ENCODE measurements at places on chromosomes 7 and 10.

DNA sequence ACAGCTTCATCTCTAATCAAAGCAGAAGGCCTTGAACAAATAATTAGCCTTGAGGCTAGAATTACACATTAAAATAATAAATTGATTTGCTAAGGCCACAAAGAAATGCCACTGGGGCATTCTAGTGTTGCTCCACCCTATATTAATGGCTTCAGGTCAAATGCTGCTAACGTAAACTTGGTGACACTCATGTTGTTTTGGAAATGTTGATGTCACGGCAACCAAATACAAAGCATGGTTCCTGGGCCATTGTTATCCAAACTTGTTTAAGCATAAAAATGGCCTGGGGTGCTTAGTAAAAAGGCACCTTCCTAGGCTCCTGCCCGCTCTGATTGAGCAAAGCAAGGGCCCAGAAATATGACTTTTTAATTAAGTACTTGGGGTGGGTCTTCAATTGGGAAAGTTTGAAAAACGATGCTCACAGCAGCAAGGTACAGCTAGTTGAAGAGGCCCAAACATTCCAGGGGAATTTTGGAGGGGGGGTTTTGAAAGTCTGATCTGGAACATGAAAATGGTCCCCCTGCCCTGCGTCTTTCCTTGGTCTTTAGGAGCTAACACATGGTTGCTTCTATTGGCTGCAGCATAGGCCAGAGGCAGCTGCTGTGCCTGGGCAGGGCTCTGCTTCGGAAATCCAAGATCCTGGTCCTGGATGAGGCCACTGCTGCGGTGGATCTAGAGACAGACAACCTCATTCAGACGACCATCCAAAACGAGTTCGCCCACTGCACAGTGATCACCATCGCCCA lies 67.8 kb downstream of the ABCC2 start:
- DNase-seq, result peak; percentile 66

- DNase-seq, result no peak
Observed at GRCh38 chr7:131835141-131835540, 278.7 kb upstream of the PODXL start.

DNA sequence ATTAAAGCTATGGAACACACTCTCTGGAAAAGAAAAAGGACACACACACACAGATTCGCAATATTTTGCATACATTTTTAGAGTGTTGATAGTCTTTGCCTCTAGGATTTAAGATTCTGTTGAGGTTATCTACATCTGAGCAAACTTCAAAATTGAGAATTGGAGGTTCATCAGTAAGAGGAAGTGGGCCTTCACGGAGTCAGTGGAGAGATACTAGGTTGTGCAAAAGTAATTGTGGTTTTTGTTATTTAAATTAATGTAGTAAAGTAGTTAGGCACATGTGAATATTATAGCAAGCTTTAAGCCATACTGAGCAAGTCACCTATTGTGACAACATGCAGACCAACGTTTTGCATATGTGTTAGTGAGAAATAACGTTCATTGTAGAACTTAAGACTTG lies 19.8 kb upstream of the NXPH1 start:
- no peak for DNase-seq

DNA sequence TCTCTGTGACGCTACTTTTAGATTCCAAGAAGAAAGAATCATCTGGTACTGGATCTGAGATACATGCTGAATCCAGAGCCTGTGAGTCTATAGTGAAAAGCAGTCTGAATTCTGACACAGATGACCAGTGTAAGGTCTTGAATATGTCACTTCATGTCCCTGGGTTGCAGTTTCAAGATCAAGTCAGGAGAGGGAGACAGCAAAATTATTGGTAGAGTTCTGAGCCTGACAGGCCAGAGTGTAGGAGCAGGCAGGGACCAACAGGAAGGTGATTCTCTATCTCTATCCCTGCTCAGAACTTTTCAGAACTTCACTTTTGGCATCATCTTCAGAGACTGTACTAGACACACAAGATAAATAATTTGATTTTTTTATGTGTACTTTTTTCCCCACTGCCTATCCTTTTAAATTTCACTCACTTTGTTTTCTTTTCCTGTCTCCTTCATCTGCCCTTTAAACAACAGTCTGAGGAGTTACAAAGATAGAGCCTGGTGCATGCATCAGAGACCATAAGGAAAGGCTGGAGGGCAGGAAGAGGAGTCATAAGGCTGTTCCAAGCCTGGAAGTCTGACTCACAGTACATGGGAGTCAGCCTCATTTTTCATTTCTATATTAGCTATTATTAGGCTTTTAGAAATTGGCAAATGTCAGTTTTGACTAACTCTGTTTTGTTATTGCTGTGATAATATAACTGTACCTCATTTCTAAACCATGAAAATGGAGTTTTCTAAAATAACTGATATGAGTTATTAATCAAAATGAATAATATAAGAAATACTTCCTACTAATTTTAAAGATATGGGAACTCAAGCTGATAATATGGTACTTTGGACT lies 120.2 kb upstream of the TMEM229A start:
- peak; percentile 66 for DNase-seq

GRCh38 chr7:96636979-96637378 lies 72.7 kb downstream of the SEM1 start:
- DNase-seq, result no peak

DNA sequence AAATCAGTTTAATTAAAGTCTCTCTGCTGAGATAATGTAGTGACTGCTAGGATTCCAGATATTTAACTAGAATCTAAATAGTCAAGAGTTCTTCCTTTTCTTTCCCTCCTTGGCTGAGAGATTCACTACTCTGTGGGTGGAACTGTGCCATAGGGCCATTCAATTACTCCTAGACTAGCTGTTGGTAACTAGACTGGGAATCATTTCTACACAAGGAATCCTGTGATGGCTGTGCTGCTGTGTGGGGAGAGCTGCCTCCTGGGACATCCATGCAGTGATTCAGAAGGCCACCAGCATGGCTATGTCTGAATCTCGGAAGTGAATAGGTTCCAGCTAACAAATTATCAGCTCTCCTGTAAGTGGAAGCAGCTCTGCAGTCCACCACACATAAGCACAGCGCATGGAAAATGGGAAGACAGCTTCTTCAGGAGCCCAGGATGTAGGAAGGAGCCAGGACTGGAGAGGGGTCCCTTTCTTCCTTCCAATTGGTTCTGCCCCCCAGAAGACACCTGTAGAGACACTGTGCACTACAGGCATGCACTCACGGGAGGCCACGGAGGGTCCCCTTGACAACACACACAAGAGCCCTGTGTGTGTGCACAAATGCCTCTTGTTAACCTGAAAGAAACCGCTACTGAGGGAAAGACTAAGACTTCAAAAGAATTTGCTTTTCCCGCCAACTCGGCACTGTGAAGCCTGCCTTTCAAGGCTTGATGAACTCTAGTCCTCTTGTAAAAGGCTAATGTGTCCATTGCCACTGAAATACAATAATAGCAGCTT lies 66.5 kb downstream of the SCRN1 start:
- DNase-seq, result no peak

DNA sequence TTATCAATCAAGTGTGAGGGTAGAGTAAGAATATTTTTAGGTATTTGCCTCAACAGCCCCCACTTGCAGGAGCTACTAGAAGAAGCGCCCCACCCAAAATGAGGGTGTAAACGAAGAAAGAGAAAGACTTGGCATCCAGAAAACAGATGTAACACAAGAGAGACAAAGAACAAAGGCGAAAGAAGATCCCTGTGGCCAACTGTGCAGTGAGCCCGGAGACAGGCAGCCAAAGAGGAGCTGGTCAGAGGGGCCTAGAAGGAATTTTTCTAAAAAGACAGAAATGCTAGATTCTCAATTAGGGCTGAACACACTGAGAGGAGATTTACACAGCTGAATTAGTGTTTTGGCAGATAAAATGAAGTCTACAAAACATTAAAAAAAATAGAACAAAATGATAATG lies 29.6 kb upstream of the EIF5AL1 start:
- DNase-seq, result no peak

- no peak for DNase-seq
Observed at GRCh38 chr7:293681-294439, 3.9 kb downstream of the FOXL3 start.

DNA sequence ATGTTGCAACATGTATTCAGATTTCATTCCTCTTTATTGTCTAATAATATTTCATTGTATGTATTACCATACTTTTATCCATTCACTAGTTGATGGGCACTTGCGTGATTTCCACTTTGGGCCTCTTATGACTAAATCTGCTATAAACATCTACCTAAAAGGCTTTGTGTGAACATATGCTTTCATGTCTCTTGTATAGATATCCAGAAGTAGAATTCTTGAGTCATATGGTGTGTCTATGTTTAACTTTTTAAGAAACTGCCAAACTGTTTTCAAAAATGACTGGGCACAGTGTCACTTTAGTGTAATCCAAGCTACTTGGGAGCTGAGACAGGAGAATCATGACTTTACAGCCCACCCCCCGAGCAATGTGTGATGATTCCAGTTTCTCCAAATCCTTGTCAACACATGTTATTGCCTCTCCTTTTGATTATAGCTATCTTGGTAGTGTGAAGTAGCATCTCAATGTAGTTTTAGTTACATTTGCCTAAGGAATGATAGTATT lies 618.9 kb upstream of the C7orf33 start:
- DNase-seq, result no peak

- DNase-seq, result no peak
Observed at GRCh38 chr10:11959966-11960365, 82.6 kb downstream of the UPF2 start.

GRCh38 chr10:72037811-72038210 lies 50.5 kb downstream of the SPOCK2 start:
- DNase-seq, result no peak

DNA sequence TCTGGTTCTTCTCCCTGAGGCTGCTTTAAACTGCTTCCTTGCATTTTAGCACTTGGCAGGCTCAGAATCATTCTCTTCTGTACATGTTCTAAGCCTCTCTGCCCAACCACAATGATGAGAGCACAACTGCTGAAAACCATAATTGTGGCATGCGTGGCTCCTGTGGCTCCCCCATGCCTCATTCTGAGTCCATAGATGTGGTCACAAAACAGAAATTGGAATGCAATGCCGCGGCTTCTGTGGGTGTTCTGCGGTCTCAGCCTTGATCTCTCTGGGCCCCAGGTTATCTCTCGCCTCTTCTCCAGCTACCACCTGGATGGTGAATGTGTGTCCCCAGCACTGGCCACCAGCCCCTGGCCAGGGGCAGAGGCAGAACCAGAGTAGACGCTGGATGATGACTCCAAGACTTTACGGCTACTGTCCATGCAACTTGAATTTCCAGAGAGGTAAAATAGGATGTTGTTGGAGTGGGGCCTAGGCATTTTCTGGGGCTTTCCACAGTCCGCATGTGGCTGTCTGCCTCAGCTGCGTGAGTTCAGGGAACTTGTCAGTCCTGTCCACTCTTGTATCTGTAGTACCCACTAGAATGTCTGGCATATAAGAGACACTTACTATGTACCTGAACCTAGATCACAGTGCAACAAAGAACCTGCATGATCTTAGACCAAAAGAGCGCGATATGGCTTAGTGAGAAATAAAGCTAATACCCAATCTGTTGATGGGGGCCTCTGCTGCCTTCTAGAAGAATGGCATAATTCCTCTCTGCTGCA lies 52.4 kb upstream of the ADRB1 start:
- no peak for DNase-seq

GRCh38 chr10:117710181-117710798 lies 167.7 kb downstream of the EMX2 start:
- DNase-seq, result no peak

- no peak for DNase-seq
Observed at GRCh38 chr10:68496072-68496471, 24.3 kb upstream of the DNA2 start.

DNA sequence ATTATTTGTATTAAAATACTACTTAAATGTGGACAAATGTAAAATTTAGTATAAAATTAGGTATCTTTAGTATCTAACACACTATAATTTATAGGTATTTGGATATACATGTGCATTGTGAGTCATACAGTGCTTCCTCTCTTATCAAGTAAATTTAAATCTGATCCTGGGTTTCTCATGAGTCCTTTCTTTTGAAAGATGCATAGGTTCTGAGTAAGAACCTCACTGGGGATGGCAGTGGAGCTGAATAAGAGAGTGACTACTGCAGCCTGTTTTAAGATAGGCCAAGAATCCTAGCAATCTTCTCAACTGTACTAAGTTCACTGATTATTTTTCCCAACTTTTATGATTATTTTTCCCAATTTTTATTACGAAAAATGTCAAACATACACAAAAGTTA lies 16.2 kb downstream of the CEP55 start:
- no peak for DNase-seq

GRCh38 chr7:73606801-73607691 lies 17.3 kb downstream of the MLXIPL start:
- peak; percentile 84 for DNase-seq

DNA sequence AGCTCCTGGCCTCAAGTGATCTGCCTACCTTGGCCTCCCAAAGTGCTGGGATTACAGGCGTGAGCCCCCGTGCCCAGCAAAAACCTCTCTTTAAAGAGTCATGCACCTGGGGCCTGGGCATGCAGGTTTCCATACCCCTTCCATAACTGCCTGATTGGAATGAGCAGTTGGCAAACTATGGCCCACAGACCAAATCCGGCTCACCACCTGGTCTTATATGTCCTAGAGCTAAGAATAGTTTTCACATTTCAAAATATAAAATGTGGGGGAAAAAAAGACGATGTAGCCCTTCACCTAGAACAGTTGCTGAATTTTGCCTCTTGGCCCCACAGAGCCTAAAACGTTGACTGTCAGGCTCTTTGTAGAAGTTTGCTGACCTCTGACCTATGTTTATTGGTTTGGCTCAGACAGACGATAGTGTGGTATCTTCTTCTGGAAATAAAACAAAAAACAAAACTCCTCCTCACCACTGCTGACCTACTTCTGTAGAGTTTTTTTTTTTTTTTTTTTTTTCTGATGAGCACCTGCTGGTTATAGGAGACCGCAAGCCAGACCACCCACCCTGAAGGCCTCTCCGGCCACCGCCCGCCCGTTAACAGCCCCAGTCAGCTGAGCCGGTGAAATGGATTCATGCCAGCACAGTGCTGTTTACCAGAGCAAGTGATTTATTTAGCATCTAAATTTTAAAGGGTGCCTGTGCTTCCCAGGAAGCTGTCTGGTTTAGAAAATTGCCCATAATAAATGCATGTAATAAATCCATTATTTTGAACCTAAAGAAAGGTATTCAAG lies 33.5 kb upstream of the SFRP5 start:
- DNase-seq, result no peak

DNA sequence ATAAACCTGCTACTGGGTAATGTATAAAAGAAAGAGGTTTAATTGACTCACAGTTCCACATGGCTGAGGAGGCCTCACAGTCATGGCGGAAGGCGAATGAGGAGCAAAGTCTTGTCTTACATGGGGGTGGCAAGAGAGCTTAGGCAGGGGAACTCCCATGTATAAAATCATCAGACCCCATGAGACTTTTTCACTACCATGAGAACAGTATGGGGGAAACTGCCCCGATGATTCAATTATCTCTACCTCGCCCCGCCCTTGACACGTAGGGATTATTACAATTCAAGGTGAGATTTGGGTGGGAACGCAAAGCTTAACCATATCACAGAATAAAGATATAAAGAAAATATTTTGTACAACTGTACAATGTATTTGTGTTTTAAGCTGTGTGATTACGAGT lies 39.4 kb upstream of the PLCE1 start:
- DNase-seq, result no peak

- peak; percentile 83 for DNase-seq
Observed at GRCh38 chr10:74078037-74078436, 72.6 kb downstream of the AP3M1 start.

GRCh38 chr7:158206341-158206740 lies 381.3 kb downstream of the PTPRN2 start:
- no peak for DNase-seq

- no peak for DNase-seq
Observed at GRCh38 chr10:84334811-84335210, 6.4 kb downstream of the CCSER2 start.

GRCh38 chr7:73644688-73645286 lies 20.5 kb upstream of the MLXIPL start:
- DNase-seq, result no peak
